ENCODE measurements at places on chromosomes 6 and 20. TPM values are rescaled to one million over a fixed set of nuclear protein-coding genes. Genes with fewer than 3 reads are reported as not detected.

DNA sequence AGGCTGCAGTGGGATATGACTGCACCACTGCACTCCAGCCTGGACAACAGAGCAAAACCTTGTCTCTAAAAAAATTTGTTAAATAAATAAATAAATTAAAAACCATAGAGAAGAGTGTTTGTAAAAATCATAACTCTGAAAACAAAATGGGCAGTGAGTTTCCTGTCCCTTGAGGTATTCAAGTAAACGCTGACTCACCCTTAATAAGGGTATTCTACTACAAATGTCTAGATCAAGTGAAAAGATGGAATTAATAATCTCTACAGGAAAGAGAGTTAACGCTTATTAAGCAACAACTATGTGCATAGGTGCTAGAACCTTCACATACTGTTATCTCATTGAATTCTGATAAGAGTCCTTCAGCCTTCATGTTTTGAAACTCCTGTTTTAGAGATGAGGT, 19.9 kb upstream of the MBOAT1 start:
- no peak for DNase-seq

DNA sequence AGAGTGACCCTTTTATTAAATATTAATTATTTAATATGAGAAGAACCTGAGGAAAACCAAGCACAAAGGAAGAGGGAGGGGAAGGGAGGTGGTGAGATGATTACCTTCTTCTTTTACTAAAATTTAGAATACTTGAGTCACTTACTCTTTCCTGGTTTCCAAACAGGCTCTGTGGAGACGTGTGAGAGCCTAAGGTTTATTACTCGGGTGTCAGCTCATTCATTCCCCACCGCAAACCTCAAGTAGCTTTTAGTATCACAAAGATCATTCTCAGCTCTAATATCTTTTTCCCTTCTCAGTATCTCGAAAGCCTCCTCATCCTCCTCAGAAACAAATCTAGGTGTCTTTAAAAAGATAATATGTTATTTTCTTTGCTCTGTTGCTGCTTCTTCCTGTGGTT, 497.2 kb upstream of the JARID2 start:
- peak; percentile 31 for DNase-seq

DNA sequence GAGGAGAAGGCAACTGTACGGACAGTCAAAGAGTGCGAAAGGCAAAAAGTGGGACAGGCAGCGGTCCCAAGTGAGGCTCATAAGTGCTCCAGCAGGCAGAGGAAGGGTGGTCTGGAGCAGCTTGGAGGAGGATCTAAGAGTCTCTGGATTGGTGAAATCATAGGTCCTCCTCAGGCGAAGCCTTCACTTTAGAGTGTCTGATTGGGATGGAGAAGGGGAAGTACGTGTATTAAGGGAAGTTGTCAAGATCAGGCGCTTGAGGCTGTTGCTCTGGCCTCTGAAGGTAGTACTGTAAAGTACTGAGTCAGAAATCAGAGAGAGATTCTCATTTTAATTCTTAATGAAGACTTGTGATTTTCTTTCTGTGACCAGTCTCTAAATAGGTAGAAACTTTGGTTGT, 185.6 kb downstream of the KIF16B start:
- no peak for DNase-seq

GRCh38 chr20:19275038-19275629, 62.7 kb downstream of the SLC24A3 start:
- no peak for DNase-seq

DNA sequence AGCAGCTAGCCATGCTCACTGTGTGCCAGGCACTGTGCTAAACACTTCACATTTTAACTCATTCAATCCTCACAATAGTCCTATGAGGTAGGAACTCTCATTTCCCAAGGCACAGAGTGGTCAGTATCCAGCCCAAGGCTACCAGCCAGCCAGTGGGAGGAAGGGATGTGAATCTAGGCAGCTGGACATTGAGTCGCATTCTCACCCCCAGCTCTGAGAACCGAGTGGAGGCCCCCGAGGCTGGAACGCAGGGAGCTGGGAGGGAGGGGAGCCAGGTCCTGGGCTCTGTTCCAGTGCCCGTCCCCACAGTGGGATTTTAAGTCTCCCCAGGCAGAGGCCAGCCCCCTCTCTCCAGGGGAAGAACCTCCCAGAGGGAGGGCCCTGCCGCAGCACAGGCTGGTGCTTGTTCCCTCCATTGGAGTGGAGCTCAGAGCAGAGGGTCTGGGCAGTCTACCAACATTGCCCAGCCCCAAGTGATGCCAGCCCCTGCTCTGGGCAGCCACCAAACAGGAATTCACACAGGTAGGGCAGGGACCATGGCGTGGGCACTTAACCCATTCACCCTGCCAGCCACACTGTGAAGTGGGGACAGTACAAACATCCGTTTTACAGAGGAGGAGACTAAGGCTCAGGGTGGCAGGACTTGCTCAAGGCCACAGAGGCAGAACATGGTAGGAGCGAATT, 131.3 kb downstream of the CEBPB start:
- no peak for DNase-seq

DNA sequence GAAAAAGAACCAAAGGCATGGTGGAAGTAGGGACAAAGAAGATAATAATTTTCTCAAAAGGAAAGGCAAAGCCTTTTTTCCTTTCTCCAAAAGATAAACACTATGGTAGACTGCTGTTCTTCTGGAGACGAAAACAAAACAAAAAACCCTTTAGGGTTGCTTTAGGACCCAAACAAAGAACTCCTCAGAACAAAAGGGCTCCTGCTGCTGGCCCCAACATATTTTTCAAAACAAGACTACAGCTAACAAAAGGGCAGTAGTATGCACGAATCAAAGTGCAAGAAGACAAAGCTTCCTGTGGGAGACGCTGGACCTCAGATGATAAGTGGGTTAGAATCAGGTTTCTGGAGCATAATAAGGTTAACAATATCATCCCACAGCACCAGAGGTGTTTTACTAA, 15.8 kb downstream of the NCOA5 start:
- no peak for DNase-seq

DNA sequence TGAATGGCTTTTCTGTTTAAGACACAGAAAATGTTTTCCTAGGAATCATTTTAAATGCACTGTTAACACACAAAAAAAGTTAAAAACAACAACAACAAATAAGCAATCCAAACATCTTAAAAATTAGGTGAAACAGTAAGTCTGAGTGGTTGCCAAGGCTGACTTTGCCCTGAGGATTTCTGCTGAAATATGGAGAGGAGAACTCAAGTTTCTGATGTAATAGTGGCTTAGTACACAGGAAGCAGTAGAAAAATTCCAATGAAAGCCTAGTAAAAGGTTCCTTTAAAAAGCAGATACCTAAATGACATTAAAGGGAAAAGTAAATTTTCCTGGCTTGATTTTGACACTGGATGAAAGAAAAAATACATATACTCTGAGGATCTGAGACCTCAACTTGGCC, 184.2 kb downstream of the EPM2A start:
- no peak for DNase-seq

DNA sequence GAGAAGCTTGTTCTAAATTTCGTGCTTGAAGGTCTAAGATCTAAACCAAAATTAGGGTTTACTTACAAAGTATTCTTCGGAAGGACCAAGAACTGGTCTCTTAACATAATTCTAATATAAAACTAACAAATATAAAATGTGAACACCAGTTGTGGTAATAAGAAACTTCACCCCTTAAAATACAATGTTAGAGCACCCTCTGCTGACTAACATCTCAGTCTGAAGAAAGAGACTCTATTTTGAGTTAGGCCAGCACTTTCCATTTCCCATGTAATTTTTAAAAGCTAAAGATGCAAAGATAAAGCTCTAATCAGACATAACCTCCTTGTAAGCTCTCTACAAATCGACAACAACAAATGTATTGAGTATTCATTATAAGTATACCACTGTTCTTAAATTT, 24.6 kb downstream of the ATG5 start:
- peak; percentile 15 for DNase-seq

DNA sequence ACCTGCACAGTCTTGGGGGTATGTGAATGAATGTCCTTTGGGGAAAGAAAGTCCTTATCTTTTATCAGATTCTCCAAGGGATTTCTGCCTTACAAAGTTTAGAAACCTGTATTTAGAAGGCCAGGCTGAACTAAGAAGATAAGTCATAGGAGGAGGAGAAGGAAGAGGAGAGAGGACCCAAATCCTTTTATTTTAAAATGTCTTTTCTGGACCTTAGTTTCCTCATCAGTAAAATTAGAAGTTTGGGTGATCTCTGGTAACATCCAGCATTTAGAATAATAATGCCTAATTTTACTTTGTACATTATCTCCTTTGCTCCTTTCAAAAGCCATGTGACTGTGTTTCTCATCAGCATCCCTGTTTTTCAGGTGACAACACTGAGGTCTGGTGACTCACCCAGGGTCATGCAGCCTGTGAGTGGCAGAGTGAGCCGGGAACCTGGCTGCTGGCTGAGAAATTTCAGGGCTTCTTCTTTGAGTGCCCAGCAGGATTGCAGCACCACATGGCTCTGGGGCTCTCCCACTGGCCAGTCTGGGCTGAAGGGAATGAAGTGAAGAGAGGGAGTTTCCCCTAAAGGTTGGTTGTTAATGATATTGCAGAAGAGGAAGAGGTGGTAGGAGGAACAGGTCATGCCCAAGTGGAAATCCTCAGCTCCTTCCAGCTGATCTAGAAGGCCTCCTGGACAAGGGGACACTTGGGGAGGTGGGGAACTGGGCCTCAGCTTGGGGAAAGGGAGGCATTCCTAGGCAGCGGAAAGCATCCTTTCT, 34.0 kb downstream of the VEGFA start:
- DNase-seq = peak; percentile 52

DNA sequence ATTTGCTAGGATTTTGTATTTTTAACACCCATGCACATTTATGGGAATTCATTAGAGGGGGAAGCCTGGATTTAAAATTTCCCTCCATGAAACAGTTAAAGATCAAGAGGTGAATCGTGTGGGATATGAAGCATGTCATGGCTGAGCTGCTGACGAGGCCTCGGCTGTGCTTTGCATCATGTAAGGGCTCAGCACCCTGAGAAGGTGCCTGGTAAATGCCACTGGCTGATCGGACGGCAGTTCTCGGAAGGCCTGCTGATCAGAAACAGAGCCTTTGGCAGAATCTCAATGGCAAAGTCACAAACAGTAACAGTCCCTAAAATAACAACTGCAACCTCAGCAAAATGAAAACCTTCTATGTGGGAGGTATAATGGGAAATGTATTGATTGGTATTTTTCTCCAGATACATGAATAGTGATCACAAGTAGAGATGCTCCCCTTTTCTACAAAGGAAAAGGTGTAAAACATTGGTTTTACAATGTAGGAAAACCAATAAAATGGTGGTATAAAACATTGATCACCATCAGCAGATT, 53.0 kb upstream of the FUCA2 start:
- no peak for DNase-seq

- DNase-seq = no peak
These were observed 9.2 kb upstream of the ZNF831 start for GRCh38 chr20:59154317-59155013.

DNA sequence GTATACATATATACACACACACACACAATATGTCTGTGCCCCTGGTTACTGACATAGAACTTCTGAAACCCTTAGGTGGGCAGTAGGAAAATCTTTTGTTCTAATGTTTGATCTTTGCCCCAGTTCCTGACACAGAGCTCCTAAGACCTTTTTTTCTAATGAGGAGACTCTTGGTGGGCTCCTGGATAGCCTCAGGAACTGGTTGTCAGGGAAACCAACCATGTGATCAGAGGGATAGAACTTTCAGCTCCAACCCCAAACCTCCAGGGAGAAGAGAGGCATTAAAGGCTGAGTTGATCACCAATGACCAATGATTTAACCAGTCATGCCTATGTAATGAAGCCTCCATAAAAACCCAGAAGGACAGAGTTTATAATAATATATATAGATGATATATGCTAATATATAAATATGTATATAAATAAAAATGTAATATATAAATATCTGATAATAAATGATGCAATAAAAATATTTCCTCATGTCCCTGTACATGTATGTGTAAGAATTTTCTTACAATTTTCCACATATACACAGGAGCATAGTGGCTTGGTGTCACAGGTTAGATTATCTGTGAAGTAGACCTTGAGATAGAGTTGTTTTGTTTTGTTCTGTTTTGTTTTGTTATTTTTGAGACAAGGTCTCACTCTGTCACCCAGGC, 93.3 kb downstream of the GPX5 start:
- no peak for DNase-seq

- DNase-seq = no peak
These were observed 109.9 kb upstream of the FOXC1 start for GRCh38 chr6:1499777-1500176.

DNA sequence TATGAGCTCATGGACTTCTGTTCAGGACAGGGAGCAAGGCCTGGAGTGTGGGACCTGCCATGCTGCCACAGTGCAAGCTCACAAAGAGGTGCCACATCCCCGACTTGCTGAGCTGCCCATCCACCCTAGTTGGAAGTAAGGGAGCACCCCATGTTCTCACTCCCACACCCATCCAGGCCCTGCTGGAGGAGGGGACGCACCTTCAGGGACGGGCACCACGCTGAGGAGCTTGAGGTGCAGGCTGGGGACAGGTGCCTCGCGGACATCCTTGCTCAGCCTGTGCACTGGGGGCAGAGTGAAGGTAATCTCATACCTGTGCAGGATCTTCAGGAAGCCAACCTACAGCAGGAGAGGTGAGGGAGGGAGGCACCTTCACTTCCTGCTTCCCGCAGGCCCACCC, 12.3 kb downstream of the ADISSP start:
- DNase-seq = no peak

DNA sequence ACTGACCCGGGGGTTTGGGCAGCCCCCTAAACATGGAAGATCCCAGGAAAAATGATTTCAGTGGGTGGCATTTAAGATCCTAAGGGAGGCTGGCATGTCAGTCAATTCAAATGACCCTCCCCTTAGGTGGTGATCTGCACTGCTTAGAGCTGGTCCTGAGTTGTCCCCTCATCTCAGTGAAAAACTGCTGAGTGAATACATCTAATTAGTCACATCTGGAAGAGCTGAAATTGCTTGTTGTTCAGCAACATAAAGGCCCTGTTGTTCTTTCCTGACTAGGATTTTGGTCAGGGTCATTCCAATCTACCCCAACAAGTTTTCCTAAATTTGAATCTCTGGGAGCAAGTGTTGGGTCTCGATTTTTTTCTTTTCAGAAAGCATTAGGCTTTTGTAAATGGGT, 126.4 kb downstream of the LCA5 start:
- DNase-seq = no peak

- no peak for DNase-seq
These were observed 729.1 kb upstream of the HS3ST5 start for GRCh38 chr6:115071962-115072361.

PRR18 gene
- total RNA-seq = not detected

ANKS1A gene
- 14.8 TPM for total RNA-seq

OR2H2 gene
- not detected for total RNA-seq

ZBTB9 gene
- total RNA-seq = 7.5 TPM

KIF6 gene
- 0.11 TPM for total RNA-seq

OXT gene
- not detected for total RNA-seq

LIN28B gene
- total RNA-seq = 7.3 TPM

LAMA5 gene
- 3.1 TPM for total RNA-seq

Data from Daoy (cell line).